HCT116 (cell line): ENCODE measurements at places on chromosomes 13 and 19. TPM values are rescaled to one million over a fixed set of nuclear protein-coding genes. Genes with fewer than 3 reads are reported as not detected.

- no peak overlapping the region for H3K27ac ChIP-seq
- H3K4me3 ChIP-seq: no peak overlapping the region
- H3K27me3 ChIP-seq: no peaks in the 10 kb centered on the region
- H3K4me1 ChIP-seq: no peaks in the 10 kb centered on the region
- DNase-seq: no peak
These were observed 8.6 kb downstream of the PPP5C start for GRCh38 chr19:46355234-46356148.

- H3K4me3 ChIP-seq: no peak overlapping the region
- H3K4me1 ChIP-seq: no peaks in the 10 kb centered on the region
- H3K36me3 ChIP-seq: no peaks in the 10 kb centered on the region
- no peak overlapping the region for H3K27ac ChIP-seq
- no peaks in the 10 kb centered on the region for H3K27me3 ChIP-seq
These were observed 1158.0 kb upstream of the SPRY2 start for GRCh38 chr13:81498969-81499368.

- no peaks in the 10 kb centered on the region for H3K36me3 ChIP-seq
- H3K27me3 ChIP-seq: no peaks in the 10 kb centered on the region
- H3K27ac ChIP-seq: no peak overlapping the region
- no peak for DNase-seq
- H3K4me1 ChIP-seq: peaks cover 40% of the 10 kb centered on the region
These were observed 42.5 kb downstream of the NFIX start for GRCh38 chr19:13037731-13038130.

The SPINT2 gene
- total RNA-seq: 500 TPM
